ENCODE measurements at places on chromosomes 2 and 18.

DNA sequence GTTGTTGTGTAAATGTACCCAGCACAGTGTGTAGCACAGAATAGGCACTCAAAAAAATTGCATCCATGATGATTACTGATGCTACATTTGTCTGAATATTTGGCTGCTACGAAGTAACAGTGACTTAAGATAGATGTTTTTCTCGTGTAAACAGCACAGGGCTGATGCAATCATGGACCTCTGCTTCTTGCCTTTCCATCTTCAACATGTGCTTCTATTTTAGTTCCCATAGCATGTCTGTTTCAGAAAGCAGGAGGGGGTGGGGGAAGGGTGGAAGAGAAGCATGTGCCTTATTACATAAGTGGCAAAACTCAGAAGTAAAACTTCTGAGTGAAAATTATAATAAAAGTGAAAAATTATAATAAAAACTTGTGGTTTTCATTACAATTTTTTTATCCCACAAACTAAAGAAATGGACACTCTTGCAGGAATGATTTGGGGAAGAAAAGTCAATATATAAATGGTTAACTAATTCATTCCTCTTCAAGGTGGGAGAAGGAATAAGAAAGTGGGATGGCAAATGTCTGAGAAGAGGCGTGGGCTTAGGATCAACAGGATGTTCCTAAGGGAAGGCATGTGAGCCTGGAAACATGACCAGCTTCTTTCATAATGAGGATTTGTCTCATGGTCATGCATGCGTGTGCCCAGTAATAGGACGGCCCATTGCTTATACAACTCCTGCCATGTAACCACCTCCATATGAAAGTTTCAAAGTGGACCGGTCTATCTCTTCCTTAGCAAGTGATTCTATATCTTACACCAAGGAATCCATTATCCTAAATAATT lies 27.2 kb downstream of the CCBE1 start:
- no peak for DNase-seq

DNA sequence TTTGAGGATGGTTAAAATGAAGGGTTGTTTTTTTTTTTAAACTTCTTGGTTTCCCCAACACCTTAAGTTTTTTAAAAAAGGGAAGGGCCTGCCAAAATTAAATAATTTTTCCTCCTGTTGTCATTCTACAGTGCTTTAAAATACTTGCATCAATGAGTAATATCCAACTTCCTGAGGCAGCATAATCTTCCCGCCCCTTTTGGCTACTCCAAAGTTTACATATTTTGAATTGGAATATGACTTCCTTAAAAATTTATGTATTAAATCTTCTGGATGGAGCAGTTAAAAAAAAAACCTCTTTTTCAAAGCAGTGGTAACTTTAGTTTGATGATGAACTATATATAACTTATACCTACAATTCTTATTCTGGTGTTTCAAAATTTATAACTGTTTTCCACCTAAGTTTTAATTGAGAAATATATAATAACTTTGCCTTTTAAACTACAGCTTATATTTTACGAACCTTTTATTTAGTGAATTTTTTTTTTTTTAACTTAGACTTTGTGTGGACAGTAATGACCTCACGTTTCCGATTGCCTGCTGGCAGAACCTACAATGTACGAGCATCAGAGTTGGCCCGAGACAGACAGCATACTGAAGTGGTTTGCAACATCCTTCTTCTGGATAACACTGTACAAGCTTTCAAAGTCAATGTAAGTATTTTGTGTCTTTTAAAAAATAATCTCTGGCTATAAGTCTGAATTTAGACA lies 49.8 kb downstream of the PTPN4 start:
- no peak for DNase-seq

DNA sequence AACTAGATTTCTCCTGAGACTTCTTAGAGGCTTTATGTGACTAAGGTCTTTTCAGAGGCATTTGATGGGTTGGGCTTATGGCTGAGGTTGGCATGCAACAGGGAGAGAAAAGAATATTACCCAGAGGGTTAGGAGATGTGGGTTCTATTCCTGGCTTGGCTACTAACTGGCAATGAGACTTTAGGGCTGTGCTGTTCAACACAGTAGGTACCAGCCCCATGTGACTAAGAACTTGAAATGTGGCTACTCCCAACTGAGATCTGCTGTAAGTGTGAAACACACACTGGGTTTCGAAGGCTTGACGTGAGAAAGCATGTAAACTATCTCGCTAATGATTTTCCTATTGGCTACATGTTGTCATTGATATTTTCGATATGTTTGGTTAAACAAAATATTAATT lies 324.9 kb upstream of the SLC14A2 start:
- no peak for DNase-seq

DNA sequence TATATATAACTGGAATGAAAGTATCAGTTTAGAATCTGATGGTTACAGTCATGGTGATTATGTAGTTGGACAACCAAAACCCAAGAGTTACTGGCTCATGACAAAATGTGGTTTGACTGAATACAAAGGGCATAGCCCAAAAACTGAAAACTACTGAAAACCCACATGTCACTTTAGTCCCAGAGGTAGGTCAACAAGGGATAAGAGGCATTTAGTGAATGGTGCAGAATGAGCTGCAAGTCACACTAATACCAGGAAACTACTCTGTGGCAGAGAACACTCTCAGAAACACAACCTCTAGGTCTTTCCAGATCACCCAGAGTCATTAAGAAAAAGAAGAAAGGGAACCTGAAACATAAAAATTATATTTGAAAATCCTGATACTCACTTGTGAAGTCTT lies 154.5 kb downstream of the AGPS start:
- peak; percentile 92 for DNase-seq

DNA sequence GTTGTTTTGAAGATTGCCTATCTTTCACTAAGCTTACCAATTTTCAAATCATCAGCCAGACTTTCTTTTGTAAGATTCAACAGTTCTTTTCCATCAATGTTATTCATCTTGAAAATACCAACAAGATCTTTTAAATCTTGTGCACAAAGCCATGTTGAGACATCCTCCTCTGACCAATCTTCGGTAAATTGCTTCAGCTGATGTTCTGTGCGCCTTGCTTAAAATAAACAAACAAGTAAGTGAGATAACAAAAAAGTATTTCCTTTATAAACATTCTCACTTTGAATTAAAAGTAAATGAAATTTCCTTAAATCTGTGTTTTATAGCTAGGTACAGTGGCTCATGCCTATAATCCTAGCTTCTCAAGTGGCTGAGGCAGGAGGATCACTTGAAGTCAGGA lies 30.3 kb downstream of the WDSUB1 start:
- DNase-seq = no peak

DNA sequence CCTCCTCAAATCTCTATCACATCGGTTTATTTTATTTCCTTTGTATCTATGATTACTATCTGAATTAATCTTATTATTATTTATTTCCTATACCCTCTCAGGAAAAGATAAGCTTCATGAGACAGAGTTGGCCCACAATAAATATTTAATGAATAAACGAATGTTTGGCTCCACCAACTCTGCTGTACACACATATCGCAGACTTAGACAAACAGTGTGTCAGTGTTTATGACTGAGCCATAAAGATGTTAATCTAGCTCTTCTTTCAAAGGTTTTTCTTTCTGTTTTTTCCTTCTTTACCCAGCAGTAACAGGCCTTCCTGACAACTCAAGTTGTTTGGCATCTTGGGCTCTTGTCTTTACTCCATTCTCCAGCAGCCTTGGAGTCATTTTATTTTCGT lies 329.5 kb downstream of the CDH2 start:
- DNase-seq = no peak

DNA sequence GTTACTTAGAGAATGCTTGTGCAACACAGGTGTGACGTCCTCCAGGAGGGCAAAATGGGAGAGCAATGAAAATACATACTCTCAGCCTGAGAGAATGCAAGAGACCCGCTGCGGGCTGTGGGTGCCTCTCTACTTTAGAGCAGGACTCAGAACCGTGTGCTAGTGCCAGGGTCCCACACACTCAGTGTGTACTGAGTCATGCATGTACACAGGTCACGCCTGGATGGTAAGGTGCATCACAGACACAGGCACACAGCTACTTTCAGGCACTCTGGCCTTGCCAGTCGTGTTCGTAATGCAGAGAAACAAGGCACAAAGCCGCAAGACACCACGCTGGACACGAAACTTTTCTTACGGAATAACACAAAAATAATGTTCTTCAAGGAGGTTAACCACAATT lies 125.3 kb downstream of the ZNF516 start:
- no peak for DNase-seq

GRCh38 chr2:60351802-60352201 lies 201.7 kb downstream of the BCL11A start:
- DNase-seq = peak; percentile 68

GRCh38 chr2:236934166-236934565 lies 151.5 kb upstream of the COPS8 start:
- DNase-seq = no peak

GRCh38 chr2:137769406-137769805 lies 194.9 kb upstream of the HNMT start:
- DNase-seq = no peak

GRCh38 chr2:31108561-31109286 lies 29.5 kb downstream of the GALNT14 start:
- DNase-seq = no peak

DNA sequence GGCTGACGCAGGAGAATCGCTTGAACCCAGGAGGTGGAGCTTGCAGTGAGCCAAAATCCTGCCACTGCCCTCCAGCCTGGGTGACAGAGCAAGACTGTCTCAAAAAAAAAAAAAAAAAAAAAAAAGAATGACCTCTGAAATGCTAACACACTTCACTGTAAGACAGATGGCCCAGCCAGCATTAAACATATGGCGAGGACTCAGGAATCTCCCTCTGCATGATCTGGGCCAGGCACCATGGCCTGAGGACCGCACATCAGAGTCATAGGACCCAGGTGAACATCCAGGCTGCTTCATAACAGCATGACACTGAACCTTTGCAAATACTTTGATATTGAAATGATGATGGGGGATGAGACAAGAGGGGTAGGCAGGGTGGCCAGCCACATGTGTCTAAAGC lies 56.1 kb upstream of the DNMT3A start:
- DNase-seq = no peak

DNA sequence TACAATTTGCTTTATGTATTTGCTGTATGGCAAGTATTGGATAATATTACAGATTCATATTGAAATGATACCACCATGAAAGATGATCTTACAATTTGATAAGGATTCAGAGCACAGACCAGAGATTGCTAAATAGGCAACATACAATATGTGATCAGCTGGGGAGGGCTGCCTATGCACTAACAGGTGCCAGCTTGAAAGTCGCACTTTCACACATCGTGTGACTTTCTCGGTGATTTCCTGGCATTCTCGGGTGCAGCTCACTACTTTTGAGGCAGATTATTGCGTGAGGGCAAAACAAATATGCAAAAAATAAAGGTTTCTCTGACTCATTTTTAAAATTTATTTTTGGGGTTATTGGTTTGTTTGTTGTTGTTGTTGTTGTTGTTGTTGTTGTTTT lies 36.0 kb downstream of the RBMS1 start:
- DNase-seq = peak; percentile 35

DNA sequence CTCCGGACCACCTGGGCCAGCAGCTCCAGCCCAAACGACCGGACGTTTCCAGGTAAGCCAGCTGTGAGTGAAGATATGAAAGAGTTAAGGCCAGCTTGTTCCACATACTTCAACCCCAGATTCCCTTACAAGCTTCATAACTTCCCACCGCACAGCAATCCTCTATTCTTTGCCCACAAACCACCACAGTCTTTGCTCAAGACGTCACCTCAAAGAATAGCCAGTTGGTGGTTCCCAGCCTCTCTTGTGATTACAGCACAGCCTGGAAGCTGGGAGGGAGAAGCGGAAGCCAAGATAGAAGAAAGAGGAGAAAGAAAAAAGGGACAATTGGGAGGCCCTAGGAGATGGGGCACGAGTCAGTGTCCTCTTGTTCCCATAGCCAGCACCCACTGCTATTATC lies 70.6 kb downstream of the NRP2 start:
- no peak for DNase-seq

DNA sequence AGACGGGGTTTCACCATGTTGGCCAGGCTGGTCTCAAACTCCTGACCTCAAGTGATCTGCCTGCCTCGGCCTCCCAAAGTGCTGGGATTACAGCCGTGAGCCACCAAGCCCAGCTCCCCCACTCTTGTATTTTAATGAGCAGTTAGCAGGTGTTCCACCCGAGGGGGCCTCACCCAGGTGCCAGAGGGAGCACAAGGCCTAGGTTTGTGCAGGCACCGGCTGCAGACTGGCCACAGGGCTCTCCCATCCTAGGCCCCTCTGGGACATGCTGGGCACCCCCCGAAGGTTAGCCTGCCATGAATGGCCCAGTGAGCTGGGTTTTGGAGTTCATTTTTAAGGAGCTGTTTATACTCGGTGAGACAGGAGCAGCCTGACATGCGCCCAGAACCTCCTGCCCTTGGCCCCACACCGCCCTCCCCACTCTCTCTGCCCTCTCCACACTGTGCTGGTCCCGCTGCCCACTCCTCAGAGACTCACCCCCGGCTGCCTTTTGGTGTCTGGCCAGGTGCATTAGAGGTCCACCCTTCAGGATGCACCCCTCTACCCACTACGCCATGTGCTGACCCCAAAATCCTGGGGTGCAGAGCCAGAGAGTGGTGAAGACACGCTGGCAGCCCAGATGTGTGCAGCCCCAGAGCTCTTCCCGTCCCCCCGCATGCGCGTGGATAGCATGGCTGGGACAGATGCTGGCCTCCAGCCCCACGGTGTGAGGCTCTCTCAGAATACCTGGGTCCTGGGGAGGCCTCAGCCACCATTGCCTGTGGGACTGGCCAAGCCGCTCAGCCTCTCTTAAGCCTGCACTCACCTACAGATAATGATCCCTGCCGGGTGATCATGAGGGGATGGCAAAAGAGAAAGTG lies 11.2 kb upstream of the KLF11 start:
- no peak for DNase-seq

GRCh38 chr2:207282916-207283315 lies 117.2 kb upstream of the KLF7 start:
- DNase-seq = no peak

DNA sequence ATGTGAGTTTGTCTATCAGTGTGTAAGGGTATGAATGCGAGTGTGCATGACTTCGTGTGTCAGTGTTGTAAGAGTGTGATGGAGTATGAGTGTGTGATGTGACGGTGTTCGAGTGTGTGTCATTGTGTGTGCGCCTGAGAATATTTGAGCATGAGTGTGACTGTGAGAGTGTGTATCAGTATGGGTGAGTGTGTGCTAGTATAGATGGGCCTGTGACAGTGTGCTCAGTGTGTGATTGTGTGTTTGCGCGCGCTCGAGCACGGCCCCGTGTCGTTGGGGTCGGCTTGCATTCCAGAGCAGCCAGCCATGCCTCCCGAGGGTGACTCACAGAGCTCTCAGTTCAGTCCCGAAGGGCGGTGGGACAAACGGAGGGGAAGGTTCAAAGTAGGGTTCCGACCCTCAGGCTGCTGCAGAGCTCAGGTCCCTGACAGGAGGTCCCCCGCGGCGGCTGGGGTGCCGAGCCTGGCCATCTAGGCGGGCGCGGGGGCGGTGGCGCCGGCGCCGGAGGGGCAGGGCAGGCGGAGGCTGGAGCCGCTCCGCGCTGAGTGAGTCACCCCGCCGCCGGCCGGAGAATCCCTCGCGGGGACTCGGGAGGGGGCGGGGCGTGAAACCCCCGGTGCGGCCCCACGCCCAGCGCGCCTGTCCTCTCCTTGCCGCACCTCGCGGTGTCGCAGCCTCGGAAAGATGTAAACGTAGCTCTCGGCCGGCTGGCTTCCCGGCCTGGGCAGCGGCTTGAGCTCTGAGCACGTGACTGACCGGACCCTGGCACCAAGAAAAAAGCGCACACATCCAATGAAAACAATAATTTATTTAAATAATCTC lies 3.8 kb downstream of the DLX2 start:
- DNase-seq = peak; percentile 38

Data from GM12865 (cell line).